Activated CD4-positive, alpha-beta T cell treated with anti-CD3 and anti-CD28 coated beads for 4 hours (primary cell): ENCODE measurements at places on chromosomes 16 and 17.
A peak's percentile ranks its signal among the peaks of the same experiment; 100 is the strongest.

DNA sequence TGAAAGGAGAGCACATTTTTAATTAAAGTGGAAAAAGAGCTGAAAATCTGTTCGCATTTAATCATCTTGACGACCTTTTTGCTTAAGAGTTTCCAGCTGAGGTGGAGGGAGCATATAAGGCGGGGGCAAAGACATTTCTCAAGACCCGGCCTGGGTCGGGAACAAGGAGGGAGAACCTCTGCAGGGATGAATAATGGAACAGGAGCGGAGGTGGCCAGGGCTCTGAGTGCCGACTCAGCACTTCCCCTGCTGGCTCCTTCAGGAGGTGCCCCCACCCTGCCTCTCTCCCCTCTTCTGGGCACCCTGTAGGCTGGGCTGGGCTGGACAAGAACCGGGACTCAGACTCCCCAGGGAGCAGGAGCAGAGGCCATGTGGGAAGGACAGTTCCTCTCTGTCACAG, 7.9 kb upstream of the NGFR start:
- DNase-seq: no peak

- no peak for DNase-seq
These were observed 8.1 kb downstream of the TMEM235 start for GRCh38 chr17:78239489-78239931.

DNA sequence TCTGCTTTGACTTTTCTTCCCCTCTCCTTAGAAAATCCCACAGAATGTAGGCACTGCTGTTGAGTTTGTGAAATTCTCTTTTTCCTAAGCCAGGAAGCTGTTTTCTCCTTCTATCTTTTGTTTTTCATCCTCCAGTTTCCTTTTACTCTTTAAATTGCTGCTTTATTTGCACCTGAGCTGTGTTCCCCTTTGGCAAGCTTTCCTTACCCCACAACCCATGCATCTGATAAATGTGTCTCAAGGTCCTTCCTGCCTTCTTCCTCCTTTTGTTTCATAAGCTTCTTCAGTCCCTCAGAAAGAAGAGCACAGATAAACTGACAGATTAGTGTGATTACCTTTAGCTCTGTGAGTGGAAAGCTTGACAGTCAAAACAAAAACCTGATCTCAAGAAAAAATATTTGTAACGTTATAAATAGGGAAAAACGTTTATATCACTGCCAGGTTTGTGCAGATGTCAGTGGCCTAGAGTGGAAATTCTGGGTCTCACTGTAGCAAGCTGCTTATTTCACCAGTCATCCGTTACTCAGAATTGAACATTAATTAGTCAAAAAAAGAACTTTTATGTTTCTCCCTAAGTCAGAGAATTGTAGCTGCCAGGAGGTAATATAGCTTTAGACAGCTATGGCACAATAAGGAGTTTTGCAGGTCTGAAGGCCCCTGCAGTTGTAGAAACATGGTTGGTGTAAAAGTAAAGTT, 23.6 kb downstream of the GSDMB start:
- no peak for DNase-seq

DNA sequence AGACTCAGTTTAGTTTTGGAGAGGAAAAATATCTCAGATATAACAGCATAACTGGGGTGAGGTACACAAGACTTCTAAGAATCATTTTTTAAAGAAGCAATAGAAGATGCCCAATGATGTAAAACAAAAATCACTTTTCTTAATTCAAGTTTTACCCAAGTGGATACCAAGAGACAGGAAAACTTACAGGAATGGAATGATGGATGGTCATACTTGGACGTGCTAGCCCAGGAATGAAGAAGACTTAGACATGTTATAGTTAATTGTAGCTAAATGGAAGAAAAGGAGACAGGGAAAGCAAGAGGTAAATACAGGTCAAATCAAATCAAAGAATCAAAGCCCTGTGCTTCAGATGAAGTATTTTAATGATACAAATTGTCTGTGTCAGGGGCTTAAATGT, 312.7 kb upstream of the KCNJ16 start:
- no peak for DNase-seq

GRCh38 chr17:16989230-16989952, 17.5 kb upstream of the TNFRSF13B start:
- no peak for DNase-seq

- DNase-seq: peak; percentile 8
These were observed 1.1 kb downstream of the PARN start for GRCh38 chr16:14628806-14629611.

DNA sequence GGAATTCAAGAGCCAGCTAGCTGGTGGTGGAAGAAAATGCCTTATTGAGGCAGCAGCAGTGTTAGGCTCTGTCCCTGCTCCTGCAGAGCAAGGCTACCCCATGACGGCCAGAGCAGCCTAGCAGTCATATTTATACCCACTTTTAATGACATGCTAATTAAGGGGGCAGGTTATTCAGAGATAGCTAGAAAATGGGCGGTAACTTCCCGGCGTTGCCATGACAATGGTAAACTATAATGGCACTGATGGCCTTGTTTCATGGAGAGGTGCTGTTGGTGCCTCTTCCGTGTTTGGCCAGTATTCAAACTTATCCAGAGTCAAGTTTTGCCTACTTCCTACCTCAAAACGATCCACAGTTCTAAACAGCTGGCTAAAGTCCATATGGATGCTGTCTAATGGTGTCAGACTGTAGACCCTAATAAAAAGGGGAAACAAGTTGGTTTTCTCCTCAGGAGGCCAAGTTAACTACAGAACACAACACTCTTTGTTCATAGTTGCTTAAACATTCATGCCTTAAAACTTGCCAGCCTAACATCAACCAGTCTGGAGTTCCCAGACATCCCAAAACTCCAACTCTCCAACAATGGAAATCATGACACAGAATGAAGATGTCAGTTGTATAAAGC, 3.7 kb upstream of the SCNN1B start:
- no peak for DNase-seq

GRCh38 chr16:89658221-89658879, 714 bp downstream of the SPATA33 start:
- no peak for DNase-seq

GRCh38 chr16:82630688-82631087, 3.9 kb downstream of the CDH13 start:
- no peak for DNase-seq

DNA sequence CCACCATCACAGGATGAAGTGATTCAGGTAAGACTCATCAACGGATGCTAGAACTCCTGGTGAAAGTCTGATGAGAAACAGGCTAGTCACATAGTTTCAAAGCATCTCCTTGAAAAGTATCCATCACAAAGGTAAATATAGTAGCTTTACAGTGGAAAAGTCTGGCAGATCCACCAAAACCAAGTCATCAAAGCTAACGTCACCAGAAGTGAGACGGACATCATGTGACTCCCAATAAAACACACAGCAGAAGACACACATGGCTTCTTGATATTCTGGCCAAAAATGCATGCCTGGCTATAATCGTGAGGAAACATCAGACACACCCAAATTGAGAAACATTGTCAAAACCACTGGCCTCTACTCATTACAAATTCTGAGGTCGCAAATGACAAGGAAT, 17.9 kb upstream of the TRPV3 start:
- DNase-seq: no peak

- no peak for DNase-seq
These were observed 126.0 kb downstream of the ABCA8 start for GRCh38 chr17:68829211-68829610.

- no peak for DNase-seq
These were observed 239.4 kb downstream of the IRF8 start for GRCh38 chr16:86138121-86139085.

DNA sequence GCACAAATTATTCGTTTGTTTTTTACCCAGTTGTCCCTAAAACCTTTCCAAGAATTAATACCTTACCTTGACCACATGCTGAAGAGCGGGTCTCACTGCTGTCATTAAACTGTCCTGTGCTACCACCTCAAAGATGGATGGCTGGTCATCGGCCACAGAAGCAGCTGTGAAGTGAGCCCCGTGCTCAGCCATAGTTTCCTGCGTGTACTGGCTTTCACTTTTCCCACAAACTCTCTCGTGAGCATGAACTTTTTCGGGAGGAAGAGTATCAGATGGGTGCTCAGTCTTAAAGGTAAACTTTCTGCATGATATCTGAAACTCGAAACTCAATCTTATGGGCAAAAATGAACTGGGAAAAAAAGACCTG, 558 bp downstream of the PEX12 start:
- no peak for DNase-seq

DNA sequence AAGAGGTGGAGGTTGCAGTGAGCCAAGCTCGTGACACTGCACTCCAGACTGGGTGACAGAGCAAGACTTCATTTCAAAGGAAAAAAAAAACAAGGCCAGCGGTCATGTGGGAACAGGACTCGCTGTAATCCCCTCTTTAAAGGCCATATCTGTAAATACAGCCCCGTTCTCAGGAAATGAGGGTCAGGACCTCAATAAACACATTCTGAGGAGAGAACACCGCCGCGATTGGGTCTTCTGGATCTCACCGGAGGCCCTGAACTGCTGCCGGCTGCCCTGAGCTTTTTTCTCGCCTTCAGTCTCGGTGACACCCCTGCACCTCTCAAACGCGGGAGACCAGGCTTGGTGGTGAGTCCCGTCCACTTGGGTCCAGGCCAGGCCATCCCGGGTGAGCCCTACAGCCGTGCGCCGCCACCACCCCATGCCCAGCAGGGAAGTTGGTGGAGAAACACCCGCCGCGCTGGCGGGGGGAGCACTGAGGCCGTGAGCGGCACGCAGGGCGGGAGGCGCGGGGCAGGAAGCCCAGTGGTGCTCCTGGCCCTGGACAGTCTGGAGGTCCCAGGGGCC, 28.4 kb downstream of the SLC25A10 start:
- no peak for DNase-seq

DNA sequence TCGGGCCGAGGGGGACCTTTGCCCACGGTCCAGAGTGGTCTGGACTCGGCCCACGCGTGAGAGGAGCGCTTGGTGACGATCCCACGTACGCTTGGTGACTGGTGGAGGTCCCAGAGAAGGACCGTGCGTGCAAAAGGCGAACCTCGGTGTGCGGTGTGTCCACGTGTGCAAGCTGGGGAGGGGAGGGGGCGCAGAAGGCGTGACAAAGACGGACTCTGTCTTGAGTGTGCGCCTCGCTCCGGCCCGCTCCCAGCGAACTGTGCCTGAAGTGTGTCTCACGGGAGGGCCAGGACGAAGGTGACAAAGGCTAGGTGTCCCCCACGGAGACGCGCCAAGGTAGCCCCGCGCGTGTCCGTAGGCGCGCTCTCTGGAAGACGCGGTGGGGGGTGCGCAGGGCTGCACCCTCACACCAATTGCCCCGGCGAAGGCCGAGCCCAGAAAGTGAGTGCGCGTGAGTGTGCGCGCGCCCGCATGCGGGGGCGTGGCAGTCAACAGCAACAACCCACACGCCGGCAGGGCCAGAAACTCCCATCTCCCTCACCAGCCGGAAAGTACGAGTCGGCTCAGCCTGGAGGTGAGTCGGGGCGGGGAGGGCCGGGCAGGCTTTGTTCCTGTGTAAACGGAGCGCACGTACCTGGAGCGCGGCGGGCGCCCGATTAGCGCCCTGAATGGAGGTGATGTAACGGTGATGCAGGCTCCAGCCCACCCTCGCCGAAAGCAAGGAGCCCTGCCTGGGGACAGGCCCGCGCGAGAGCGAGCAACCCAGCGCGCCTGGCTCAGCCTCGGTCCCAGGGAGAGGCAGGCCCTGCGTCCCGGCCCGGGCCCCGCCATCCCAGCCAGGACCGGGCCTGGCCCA, at the start of gene GPRC5C:
Gene GPRC5C, plus strand, starts transcription at position 521 of the 856 bp plus-strand sequence. CDS start 7,689 bp downstream, outside the sequence.
- peak; percentile 50 for DNase-seq

DNA sequence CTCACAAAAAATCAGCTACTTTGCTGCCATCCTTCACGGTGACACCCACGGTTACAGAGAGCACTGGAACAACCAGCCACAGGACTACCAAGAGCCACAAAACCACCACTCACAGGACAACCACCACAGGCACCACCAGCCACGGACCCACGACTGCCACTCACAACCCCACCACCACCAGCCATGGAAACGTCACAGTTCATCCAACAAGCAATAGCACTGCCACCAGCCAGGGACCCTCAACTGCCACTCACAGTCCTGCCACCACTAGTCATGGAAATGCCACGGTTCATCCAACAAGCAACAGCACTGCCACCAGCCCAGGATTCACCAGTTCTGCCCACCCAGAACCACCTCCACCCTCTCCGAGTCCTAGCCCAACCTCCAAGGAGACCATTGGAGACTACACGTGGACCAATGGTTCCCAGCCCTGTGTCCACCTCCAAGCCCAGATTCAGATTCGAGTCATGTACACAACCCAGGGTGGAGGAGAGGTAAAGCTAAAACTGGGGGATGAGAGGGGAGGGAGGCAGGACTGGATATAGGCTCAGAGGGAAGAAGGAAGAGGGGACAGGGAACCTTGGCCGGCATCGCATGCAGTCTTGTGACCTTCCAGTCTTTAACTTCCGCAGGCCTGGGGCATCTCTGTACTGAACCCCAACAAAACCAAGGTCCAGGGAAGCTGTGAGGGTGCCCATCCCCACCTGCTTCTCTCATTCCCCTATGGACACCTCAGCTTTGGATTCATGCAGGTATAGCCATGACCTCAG, 581 bp downstream of the CD68 start:
- DNase-seq: no peak

- DNase-seq: no peak
These were observed 98.6 kb downstream of the GNAO1 start for GRCh38 chr16:56289862-56290261.

- DNase-seq: no peak
These were observed 64.0 kb downstream of the CYB561 start for GRCh38 chr17:63382136-63382535.

DNA sequence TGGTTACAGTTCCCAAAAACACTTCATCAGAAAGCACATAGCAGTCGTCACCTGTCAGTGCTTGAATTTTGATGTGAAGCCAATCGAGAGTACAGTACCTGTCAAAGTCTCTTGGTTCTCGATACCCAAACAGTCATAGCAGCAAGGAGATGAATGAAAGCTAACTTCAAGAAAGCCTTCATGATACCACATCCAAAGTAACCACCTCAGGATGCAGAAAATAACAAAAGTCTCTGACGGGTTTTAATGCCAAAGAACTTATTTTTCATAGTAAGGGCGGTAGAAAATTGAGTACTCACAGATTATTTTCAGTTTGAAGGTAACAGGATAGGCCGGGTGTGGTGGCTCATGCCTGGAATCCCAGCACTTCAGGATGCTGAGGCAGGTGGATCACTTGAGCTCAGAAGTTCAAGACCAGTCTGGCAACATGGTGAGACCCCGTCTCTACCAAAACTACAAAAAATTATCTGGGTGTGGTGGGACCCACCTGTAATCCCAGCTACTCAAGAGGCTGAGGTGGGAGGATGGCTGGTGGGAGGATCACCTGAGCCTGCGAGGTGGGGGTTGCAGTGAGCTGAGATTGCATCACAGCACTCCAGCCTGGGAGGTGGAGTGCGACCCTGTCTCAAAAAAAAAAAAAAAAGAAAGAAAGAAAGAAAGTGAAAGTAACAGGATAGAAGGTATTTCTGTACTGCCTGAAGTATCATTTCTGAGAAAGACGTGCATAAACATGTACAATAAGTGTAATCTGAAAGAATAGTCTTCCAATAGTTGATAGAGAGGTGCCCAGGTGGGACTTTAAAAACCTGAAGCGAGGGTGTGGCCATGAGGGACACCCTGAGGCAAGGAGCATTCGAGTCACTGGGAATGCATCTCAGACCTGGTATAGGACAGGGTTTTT, 15.4 kb downstream of the MFSD11 start:
- DNase-seq: no peak
